Osteocyte (in vitro differentiated cells): ENCODE measurements at places on chromosomes 5 and 9. TPM values are rescaled to one million over a fixed set of nuclear protein-coding genes. Genes with fewer than 3 reads are reported as not detected.

The C9 gene
- total RNA-seq = not detected in 2 replicates

- no peaks in the 10 kb centered on the region for H3K27me3 ChIP-seq
- H3K4me3 ChIP-seq = no peak overlapping the region
- peaks cover 22% of the 10 kb centered on the region for H3K4me1 ChIP-seq
- peaks cover 5% of the 10 kb centered on the region for H3K36me3 ChIP-seq
- H3K27ac ChIP-seq = no peak overlapping the region
Measured at GRCh38 chr5:73596705-73597328, 29.2 kb upstream of the ARHGEF28 start.

The CCDC152 gene
- not detected in 2 replicates for total RNA-seq

The CAMK4 gene
- total RNA-seq = 0.39 and 1.2 TPM in 2 replicates

The PCDHB10 gene
- 7.8 and 8.2 TPM in 2 replicates for total RNA-seq

DNA sequence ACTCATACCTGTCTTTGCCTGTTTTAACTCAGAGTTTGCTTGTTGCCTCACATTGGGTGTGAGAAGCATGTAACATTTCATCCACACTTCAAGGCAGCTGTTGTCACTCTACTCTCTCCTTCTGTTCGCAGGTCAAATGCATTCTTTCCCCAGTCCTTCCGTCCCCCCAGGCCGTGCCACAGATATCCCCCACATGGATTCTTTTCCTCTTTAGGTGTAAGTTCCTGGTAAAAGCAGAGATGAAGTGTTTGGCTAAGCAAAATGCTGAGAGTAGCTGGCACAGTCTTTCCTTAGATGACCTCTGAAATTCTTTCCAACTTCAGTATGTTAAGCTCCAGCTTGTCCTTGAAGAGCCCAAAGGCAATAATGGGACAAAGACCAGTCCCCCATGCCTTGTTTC, 328.2 kb downstream of the SLIT3 start:
- no peak for DNase-seq
- no peaks in the 10 kb centered on the region for H3K36me3 ChIP-seq
- no peak overlapping the region for H3K4me3 ChIP-seq
- peaks cover 25% of the 10 kb centered on the region for H3K4me1 ChIP-seq
- H3K27me3 ChIP-seq = peaks cover 2% of the 10 kb centered on the region

The TSSK1B gene
- 0.21 and 0.42 TPM in 2 replicates for total RNA-seq

- peaks cover 5% of the 10 kb centered on the region for H3K36me3 ChIP-seq
- no peak for DNase-seq
- peak overlapping the region; percentile 67 for H3K27ac ChIP-seq
- no peaks in the 10 kb centered on the region for H3K27me3 ChIP-seq
- peaks cover 38% of the 10 kb centered on the region for H3K4me1 ChIP-seq
Measured at GRCh38 chr9:125509476-125509875, 197.5 kb downstream of the MAPKAP1 start.

GRCh38 chr9:134640506-134641172, 964 bp upstream of the COL5A1 start:
- H3K4me1 ChIP-seq = peaks cover 37% of the 10 kb centered on the region
- peaks cover 7% of the 10 kb centered on the region for H3K36me3 ChIP-seq
- H3K27me3 ChIP-seq = no peaks in the 10 kb centered on the region
- peak overlapping the region; percentile 85 for H3K4me3 ChIP-seq

DNA sequence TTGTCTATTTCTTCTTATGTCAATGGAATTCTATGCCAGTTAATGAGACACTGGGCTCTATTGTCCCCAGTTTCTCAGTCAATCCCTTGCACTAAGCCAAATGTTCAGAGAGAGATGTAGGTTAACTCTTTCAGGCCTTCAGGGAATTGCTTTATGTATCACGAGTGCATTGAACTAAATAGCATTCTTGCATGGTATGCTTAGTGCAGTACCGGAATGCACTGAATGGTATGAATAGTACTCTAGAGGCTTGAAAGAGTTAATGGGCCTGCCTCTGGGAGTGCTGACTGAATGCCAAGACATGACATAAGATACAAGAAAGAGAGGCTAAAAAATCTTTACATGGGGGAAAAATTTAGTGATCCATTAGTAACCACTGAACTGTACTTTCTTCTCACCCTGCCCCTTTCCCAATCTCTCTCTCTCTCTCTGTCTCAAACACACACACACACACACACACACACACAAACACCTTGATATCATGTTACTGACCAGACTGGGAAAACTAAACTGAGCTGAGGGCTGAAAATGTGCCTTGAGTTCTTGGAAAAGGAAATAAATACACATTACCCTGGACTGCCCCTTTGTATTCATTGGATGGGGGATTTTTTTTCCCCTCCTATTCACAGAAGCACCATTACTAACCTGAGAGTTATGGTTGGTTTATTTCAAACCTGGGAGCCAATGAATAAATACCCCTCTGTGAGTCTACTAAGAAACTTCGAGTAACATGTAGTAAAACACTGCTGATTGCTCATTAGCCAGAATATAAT, 35.4 kb upstream of the TMC1 start:
- H3K36me3 ChIP-seq = no peaks in the 10 kb centered on the region
- no peaks in the 10 kb centered on the region for H3K27me3 ChIP-seq
- H3K4me1 ChIP-seq = peaks cover 8% of the 10 kb centered on the region

GRCh38 chr5:101966476-101966875, 329.6 kb downstream of the SLCO4C1 start:
- peaks cover 2% of the 10 kb centered on the region for H3K27me3 ChIP-seq
- H3K27ac ChIP-seq = no peak overlapping the region
- H3K4me3 ChIP-seq = no peak overlapping the region

DNA sequence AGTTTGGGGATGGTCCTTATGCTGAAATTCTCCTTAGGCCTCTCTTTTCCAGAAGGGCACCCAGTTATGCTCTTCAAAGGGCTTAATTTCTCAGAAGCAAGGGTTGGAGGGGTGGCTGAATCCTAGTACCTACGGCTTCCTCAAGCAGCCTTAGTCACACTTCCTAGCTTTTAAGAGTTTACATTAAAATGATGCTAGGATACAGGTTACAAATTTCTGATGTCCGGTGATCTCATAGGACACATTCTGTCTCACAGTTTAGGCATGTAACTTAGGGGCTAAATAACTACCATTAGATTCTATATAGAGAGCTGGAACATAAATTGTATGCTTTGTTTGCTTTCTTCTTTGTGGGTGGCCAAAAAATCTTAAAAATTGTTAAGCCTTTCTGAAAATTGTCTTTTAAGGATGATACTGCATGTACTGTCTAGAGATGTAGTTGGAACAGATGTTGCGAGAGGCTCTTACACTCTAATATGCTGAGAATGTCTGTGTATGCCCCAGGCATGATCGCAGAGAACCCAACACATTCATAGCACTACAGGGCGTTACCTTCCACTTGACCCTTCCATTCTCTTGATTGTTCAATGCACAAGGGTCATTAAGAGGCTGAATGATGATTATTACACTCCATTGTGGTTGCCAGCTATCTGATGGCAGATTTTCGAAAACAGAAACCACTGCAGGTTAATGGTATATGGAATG, 139.1 kb downstream of the TMEM38B start:
- no peaks in the 10 kb centered on the region for H3K36me3 ChIP-seq
- no peak overlapping the region for H3K27ac ChIP-seq
- no peaks in the 10 kb centered on the region for H3K4me1 ChIP-seq

The GOLM1 gene
- total RNA-seq = 91.9 and 93.4 TPM in 2 replicates

DNA sequence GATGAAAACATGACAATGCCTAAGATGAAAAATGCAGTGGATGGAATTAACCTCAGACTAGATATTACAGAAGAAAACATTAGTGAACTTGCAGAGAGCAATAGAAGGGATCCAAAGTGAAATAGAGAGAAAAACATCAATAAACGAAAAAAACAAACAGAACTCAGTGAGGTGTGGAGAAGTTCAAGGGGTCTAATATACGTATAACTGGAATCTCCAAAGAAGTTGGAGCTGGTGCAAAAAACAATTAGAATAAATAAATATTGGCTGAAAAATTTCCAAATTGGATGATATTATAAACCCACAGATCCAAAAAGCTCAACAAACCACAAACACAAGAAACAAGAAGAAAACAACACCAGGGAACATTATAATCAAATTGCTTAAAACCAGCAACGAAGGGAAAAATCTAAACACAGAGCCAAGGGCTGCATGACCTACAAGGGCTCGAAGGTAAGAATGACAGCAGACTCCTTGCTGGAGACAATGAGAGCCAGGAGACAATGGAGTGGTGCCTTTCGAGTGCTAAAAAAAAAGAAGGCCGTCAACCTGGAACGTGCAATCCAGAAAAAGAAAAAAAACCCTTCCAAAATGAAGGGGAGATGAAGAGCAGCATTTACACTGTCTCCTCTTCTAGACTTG, 11.8 kb downstream of the FAM163B start:
- peaks cover 10% of the 10 kb centered on the region for H3K27me3 ChIP-seq
- DNase-seq = no peak
- no peaks in the 10 kb centered on the region for H3K36me3 ChIP-seq
- H3K4me3 ChIP-seq = no peak overlapping the region

The RALGPS1 gene
- 8.7 and 9.9 TPM in 2 replicates for total RNA-seq

GRCh38 chr9:101626295-101626694, 31.5 kb upstream of the PPP3R2 start:
- no peak for DNase-seq
- no peaks in the 10 kb centered on the region for H3K36me3 ChIP-seq
- H3K4me3 ChIP-seq = no peak overlapping the region
- no peaks in the 10 kb centered on the region for H3K27me3 ChIP-seq
- no peaks in the 10 kb centered on the region for H3K4me1 ChIP-seq

- H3K4me1 ChIP-seq = no peaks in the 10 kb centered on the region
- DNase-seq = no peak
- H3K4me3 ChIP-seq = no peak overlapping the region
- no peaks in the 10 kb centered on the region for H3K36me3 ChIP-seq
- H3K27me3 ChIP-seq = peaks cover 22% of the 10 kb centered on the region
- no peak overlapping the region for H3K27ac ChIP-seq
Measured at GRCh38 chr5:58706736-58707135, 123.9 kb downstream of the RAB3C start.

DNA sequence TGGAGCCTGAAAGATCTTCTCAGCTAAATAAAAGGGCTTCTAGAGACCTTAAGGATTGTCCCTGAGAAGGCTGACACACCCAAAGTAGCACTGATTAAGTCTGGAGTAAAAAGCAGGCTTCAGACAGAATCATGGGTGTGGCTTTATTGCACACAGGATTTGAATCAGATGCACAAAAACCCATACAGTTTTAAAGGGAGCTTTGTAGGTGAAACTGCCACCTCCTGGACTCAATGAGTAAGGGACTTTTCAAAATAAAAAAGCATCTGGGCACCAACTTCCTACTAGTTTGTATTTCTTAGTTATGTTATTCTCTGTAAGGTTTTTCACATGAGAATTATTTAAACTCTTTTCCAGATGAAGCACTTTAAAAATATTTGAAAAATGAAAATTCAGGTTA, 129.4 kb downstream of the EDIL3 start:
- H3K4me3 ChIP-seq = no peak overlapping the region
- peak overlapping the region; percentile 27 for H3K27ac ChIP-seq
- no peaks in the 10 kb centered on the region for H3K27me3 ChIP-seq
- DNase-seq = no peak
- peaks cover 34% of the 10 kb centered on the region for H3K4me1 ChIP-seq

DNA sequence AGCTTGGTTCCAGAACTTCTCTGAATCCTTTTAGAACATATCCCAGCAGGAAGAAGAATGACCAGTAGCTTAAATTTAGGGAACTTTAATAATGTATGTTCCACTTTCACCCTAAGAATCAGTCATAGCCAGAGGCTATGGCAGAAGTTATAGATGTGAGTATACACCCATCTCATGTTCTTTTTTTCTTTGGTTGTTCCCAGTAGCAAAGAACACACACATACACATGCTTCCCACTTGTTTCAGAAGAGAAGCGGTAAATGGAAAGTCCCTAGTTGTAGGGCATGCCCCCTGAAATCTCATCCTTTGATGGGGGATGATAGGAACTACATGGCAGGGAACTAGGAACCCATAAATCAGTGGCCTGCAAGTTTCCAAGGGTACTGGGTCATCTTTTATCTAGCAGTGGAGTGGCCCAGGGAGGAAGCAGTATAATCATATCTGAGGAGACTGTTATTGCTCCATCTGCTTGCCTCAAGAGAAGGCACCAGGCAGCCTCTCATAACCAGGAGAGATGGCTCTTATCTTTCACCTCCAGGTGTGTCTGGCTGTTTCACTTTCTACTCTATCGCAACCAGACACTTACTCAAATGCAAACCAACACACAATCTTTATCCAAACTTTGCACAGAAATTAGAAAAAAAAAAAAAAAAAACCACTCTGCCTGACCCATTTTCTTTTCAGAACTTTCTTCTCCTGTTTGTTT, 109.5 kb downstream of the SNCAIP start:
- H3K4me3 ChIP-seq = no peak overlapping the region
- H3K27ac ChIP-seq = no peak overlapping the region
- peaks cover 5% of the 10 kb centered on the region for H3K27me3 ChIP-seq
- peaks cover 28% of the 10 kb centered on the region for H3K4me1 ChIP-seq
- no peak for DNase-seq

- DNase-seq = peak; percentile 74
- peaks cover 5% of the 10 kb centered on the region for H3K27me3 ChIP-seq
- no peak overlapping the region for H3K27ac ChIP-seq
Measured at GRCh38 chr5:133118741-133119140, 66.9 kb downstream of the HSPA4 start.

The IL3 gene
- total RNA-seq = not detected in 2 replicates

GRCh38 chr9:68492806-68493205, 47.9 kb downstream of the TMEM252 start:
- H3K4me1 ChIP-seq = no peaks in the 10 kb centered on the region
- no peak for DNase-seq
- H3K36me3 ChIP-seq = no peaks in the 10 kb centered on the region
- H3K27ac ChIP-seq = no peak overlapping the region
- H3K4me3 ChIP-seq = no peak overlapping the region
- H3K27me3 ChIP-seq = no peaks in the 10 kb centered on the region

GRCh38 chr5:57007344-57007743, 55.4 kb upstream of the MIER3 start:
- H3K27ac ChIP-seq = no peak overlapping the region
- H3K27me3 ChIP-seq = peaks cover 35% of the 10 kb centered on the region
- H3K4me3 ChIP-seq = no peak overlapping the region
- no peaks in the 10 kb centered on the region for H3K36me3 ChIP-seq

The CDKN2A gene
- 14.3 and 16.0 TPM in 2 replicates for total RNA-seq

The CARD6 gene
- 0.73 and 1.1 TPM in 2 replicates for total RNA-seq

The SPINK4 gene
- not detected in 2 replicates for total RNA-seq

- no peaks in the 10 kb centered on the region for H3K36me3 ChIP-seq
- no peaks in the 10 kb centered on the region for H3K4me1 ChIP-seq
- no peak overlapping the region for H3K4me3 ChIP-seq
- no peak for DNase-seq
Measured at GRCh38 chr9:19754921-19755320, 33.9 kb downstream of the SLC24A2 start.
